Choroid plexus epithelial cell (primary cell): ENCODE measurements at places on chromosomes 4 and X.
A peak's percentile ranks its signal among the peaks of the same experiment; 100 is the strongest.

DNA sequence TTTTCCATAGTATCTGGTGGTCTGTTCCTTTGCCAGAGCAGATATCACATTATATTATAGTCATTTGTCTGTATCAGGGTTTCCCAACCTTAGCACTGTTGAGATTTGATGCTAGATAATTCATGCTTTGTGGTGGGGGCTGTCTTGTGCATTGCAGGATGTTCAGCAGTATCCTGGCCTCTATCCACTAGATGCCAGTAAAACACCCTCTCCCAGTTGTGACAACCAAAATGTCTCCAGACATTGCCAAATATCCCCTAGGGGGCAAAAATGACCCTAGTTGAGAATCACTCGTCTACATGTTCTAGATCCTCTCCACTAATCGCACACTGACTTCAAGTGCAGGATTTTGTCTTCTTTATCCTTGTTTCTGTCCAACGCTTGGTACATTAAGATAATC lies 160.8 kb downstream of the FANCB start:
- DNase-seq, result peak; percentile 28

DNA sequence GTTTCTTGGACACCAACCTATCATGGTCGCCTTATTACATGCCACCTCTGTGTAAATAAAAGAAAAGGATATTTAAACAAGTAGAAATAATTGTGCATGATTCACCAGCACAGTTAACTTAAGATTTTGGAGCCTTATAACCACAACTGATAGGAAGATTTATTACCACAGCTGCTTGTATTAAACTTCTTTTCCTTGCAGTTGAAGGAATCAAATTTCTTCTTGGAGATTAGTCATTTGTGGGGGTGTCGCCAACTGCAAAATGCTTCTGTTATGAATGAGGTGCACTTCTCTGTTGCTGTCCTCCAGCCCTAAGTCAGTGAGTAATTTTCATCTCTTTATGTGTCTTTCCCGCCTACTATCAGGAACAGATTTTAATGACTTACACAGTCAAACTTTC lies 73.3 kb downstream of the OR13H1 start:
- DNase-seq, result no peak

DNA sequence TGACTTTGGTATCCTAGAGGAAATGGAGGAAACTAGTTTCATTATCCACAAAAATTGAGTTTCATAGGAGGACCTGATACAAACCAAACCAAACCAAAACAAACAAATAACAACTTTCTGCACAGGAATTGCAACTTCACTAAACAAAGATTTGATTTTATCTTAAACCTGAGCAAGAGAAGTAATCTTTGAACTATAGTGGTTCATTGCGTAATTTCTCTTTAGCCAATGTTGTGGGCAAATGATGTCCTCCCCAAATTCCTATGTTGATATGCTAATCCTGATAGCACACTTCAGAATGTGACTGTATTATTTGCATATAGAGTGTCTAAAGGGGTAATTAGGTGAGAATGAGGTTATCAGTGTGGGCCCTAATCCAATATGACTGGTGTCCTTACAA lies 102.4 kb downstream of the CAMK2D start:
- no peak for DNase-seq

DNA sequence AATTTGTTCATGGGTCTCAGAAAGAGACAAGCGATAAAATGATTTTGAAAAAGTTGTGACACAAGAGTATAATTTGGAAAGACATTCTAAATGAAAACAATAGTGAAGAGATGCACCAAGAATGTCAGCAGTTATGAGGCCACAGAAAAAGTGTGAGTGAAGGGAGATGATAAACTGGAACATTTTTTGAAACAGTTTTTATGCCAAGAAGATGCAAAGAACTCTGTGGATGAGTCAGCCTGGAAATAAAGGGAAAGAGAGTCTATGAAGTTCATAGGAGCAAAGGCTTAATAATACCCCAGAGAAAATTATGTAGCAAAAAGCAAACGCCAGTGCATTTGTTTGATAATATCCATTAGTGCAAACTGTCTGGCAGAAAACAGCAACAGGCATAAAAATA lies 188.4 kb upstream of the TBC1D9 start:
- peak; percentile 78 for DNase-seq

DNA sequence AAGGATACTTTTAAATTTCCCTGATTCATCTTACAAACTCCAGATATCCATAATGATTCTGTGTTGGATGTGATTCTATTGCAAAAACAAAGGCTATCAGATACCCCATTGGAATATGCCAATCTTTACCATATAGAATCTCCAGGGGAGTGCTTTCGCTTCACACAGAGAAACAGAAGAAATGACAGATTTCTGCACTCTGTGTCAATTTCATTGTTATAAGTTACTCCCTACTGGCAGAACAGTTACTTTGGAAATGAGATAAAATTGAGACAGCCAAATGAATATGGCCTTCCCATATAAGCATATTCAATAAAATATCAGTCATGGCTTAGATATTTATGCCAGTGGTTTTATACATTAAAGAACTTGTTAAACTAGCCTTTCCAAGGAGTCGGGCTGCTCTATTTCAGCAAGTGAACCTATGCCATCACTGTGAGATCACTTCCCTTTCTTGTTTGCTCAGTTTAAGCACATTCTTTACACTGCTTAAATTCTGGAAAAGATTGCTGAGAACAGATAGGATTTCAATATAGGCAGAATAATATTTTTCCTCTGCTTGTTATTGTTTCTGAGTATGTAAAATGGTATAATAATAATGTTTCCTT lies 127.5 kb upstream of the ANXA10 start:
- DNase-seq, result peak; percentile 4

- no peak for DNase-seq
These were observed 1702.3 kb downstream of the STIM2 start for GRCh38 chr4:28562913-28563312.

DNA sequence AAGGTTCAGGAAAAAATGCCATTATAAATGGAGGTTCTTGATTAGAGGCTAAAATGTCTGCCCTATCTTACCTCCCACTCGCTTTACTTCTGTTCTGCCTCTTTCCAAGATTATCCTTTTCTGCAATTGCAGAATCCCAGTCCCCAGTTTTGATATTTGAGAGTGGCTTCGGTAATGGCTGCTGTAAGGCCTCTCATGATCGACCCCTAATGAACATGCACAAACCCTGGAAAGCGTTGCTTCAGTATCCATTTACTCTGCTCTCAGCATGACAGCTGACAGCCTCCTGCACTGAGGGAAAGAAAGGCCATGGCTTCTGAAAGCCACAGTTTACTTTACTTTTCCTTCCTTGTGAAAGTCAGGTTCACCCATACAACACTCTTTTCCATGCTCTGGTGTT lies 325.4 kb upstream of the GALNT7 start:
- DNase-seq, result peak; percentile 53

GRCh38 chr4:165813606-165814005 lies 59.4 kb upstream of the TLL1 start:
- no peak for DNase-seq

- DNase-seq, result peak; percentile 11
These were observed 83.7 kb downstream of the FREM3 start for GRCh38 chr4:143616771-143617170.

DNA sequence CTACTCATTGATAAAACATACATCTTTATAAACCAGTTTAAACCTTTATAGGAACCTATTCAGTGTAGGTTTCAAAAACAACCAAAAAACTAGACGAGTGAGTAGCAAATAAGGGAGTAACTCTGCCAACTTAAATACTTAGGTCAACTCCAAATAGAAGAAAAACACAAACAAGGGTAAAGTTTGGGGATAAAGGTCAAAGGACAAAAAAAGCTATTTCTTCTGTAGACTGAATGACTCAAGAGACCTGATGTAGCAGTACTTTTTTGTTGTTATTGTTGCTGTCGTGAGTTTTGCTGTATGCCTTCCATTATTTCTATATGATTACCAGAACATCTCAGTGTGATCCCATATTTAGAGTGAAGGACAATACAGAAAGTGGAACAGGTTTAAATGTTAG lies 199.3 kb downstream of the SPOCK3 start:
- DNase-seq, result no peak

DNA sequence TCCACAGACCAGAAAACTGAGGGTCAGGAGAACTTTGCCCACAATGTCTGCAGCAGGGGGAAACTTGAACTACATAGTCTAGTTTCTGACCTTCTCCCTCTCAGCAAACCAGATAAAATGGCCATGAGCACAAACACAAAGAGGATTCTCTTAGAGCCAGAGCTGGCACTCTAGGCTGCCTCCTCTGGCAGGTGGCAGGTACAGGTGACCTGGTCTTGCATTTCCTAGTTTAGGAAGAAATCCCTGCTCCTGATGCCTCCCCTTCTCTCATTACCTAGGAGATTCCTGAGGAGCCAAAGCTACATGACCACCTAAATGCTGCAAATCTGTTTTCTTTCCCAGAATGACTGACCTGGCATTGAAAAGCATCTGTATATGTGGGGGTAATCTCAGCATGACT lies 45.1 kb downstream of the ARHGEF9 start:
- DNase-seq, result no peak

GRCh38 chr4:8336412-8337075 lies 67.0 kb downstream of the HTRA3 start:
- DNase-seq, result peak; percentile 22

DNA sequence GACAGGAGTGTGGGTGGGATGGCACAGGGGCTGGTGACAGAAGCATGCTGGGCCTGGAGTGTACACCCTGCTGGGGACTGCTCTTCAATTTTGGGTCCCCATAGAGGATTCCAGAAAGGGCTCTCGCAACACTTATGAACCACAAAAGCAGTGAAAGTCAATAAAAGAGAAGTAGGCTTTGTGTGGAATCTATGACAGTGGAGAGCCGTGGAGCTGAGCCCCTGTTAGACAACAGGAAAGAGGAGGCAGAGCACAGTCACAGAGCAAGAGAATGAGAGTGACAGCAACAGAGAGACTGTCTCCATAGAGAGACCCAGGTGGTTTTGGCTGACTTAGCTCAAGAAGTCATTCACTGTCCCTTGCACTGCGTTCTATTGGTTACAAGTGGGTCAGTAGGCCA lies 135.1 kb upstream of the ATP6AP2 start:
- DNase-seq, result no peak

DNA sequence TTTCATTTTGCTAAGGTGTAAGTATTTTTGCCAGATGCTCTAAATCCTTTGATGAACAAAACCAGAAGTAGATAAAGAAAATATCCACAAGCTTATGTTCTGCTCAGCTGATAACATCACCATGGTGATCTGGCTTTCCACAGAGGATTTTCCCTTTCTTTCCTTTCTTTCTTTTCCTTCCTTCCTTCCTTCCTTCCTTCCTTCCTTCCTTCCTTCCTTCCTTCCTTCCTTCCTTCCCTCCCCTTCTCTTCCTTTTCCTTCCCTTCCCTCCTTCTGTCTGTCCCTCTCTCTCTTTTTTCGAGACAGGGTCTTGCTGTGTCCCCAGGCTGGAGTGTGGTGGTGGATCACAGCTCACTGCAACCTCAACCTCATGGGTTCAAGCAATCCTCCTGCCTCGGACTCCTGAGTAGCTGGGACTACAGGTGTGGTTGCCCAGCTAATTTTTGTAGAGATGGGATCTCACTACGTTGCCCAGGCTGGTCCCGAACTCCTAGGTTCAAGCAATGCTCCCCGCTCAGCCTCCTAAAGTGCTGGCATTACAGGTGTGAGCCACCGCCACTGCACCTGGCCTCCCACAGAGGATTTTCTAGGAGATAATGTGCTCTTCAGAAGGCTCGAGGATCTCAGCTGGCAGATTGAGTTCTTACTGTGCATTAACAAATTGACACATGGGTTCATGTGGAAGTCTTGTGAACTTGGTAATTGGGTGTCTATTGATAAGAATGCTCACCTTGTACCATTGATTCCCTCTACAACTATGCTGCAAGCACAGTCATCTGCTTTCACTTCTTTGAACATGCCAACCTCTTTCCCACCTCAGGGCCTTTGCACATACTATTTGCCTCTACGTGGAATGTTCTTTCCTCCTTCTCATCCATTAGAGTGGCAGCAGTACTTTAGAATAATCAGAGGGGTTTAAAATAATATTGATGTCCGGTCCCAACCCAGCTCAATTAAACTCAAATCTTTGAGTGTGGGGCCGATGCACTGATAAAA lies 1.4 kb upstream of the RHOH start:
- DNase-seq, result no peak

DNA sequence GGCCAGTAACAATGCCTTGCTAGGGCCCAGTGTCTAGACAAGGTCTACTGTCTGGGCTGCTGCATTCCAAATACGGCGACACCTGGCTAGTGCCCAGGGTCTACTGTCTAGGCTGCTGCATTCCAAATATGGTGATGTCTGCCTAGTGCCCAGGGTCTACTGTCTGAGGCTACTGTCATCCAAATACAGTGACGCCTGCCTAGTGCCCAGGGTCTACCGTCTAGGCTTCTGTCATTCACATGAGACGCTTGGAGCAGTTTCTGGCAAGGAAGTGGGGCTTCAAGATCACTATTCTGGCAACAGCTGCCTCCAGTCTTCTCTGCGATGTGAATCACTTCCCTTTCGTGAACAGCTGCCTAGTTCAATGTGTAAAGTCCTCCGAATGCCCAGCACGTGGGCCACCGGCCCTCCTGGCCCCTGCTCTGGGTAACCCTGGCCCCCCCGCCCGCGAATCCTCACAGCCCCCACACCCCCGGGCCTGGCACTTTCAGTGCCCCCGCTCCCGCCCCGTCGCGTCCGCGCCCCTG lies 12.7 kb downstream of the ACOX3 start:
- DNase-seq, result peak; percentile 52

DNA sequence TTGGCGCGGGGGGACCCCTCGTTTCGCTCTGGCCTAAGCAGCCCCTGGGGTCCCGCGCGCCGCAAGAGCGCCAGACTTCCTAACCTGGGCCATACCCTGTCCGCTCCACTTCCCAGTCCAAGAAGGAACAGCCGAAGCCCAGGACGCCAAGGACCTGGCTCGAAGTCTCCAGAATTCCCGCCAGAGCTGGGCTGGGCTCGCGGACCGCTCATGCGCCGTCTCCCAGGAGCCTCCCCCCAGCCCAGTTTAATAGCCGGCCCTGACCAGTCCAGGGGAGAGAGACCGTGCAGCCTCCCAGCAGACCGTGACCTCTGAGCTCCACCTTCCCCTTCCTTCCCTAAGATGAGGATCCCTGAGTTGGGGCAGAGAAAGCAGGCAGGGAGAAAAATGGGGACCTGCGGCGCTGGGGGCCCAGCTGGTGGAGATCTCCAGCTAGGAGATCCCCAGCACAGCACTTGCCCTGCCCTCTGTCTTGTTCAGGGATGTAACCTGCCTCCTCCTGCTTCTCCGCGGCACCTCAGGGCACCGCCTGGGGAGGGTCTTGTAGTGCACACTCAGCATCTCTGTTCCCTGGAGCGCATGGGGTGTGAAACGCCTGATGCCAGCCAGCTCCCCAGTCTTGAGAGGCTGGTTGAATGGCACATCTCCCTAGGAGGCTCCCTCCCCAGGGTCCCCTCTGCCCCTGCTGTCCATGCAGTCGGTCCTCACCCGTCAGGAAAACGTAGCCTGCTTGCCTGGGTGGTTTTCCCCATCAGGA lies 1.2 kb upstream of the LETM1 start:
- DNase-seq, result peak; percentile 34

DNA sequence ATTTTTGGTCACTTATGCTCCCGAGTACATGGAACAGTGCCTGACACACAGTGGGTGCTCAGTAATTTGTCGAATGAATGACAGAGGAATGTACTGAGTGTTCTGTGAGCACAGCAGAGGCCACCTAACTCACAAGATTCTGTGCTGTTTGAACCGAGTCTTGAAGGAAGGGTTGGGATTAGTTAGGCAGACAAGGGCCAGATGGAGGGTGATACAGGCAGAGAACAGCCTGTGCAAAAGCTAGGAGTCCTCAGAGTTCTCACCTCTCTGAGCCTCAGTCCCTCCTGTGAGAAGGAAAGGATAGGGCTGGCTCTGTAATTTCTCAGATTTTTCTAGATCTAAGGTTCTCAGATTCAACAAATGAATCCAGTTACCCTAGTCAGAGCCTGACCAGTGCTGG lies 108.8 kb downstream of the NHSL2 start:
- DNase-seq, result no peak

GRCh38 chr4:122150931-122151330 lies 1.2 kb upstream of the BLTP1 start:
- DNase-seq, result no peak

GRCh38 chr4:53779025-53779424 lies 187.7 kb upstream of the LNX1 start:
- DNase-seq, result peak; percentile 83
